ENCODE measurements at places on chromosomes 11 and 22.
A peak's percentile ranks its signal among the peaks of the same experiment; 100 is the strongest.

- no peak for DNase-seq
Measured at GRCh38 chr22:27654546-27655445, 146.8 kb downstream of the MN1 start.

- no peak for DNase-seq
Measured at GRCh38 chr11:134260503-134260902, 7.1 kb downstream of the ACAD8 start.

DNA sequence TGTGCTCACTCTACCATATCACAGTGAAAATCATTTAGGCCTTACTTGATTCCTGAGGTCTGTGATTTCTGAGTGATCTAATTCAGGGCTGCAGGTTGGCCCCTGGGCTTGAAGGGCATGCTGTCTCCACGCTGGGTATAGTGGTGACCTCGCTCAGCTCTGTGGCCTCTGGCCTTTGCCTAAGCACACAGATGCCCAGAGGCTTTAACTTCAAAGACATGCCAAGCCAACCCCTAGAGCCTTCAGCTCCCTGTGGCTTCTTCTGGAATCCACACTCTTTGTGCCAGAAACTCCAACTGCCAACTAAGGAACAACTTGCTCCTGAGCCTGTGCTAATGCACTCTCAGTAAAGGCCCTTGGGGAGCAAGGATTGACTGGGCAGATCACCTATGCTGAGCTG lies 232.6 kb upstream of the MPPED2 start:
- DNase-seq = no peak

- DNase-seq = no peak
Measured at GRCh38 chr11:79720115-79720514, 279.3 kb upstream of the TENM4 start.

- no peak for DNase-seq
Measured at GRCh38 chr11:91293119-91293518, 931.5 kb upstream of the FAT3 start.

DNA sequence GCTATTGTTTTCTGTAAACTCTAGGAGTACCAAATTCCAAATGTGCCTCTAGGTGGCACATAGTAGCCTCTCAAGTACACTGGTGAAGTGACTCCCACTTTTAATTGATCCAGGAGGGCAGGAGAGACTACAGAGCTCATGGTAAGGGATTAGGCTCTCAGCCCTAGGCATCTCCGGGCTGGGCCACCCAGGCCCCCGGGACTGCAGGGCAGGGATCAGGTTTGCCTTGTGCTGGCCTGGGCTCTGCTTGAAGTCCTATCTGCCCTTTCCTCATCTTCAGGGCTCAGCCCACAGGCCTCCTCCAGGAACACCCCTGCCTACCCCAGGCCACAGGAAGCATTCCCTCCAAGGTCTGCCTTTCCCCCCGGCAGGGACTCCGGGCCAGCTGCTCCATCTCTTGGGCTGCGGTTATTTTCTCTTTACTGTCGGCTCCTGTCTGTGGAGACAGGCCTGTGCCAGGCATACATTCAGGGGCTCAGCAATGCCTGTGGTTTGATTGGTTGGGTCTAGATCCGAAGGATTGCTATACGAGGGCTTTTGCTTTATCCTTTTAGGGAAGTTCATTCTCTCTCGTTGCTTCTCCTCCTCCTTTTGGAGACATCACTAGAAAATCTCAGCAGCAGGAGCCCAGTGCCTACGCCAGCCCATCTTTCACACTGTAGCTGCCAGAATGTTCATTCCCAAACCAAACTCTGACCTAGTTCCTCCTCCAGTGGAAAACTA lies 32.8 kb downstream of the PARVA start:
- no peak for DNase-seq

- no peak for DNase-seq
Measured at GRCh38 chr11:46279126-46280099, 2.0 kb downstream of the CREB3L1 start.

DNA sequence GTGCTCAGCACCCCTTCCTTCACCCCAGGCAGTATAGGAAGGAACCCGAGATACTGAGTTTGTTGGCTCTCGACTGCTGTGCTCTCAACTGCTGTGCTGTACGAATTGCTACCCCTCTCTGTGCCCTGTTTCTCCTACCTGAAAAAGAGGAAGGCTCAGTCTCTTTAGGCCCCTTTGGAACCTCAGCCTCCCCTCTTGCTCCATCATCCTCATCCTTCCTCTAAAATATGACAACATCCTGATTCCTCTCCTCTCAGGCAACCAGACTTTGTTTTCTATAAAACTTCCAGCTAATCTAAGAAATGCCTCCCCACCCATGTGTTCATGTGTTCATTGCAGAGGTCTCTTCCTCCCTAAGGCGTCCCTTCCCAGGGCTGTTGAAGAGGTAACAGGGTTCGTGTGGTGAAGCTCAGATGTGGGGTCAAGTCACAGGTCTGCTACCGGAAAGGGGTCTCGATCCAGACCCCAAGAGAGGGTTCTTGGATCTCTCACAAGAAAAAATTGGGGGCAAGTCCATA lies 35.5 kb upstream of the CD82 start:
- DNase-seq = no peak

DNA sequence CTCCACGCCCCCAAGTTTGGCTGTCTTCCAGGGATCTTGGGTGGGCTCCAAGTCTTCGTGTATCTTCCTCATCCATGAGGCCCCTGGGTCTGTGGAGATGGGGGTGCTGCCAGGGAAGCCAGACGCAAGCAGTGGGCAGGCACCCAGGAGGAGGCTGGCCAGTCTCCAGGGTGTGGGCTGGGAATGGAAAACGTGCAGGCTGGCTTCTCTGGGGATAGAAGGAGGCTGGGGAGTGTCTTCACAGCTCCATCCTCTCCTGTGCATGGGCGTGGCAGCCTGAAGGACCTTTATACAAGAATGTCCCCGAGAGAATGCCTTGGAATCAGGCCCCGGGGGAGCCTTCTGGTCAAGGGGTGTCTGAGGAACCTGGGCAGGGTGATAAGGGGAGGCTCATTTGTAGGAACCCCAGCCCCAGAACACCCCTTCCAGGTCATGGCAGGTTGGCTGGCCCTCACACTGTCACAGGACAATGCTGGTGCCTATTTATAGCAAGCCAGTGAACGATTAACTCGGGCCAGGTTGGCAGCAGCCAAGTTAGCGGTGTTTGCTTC lies 14.0 kb downstream of the SGSM1 start:
- DNase-seq = peak; percentile 13

GRCh38 chr22:42996646-42997365 lies 18.1 kb downstream of the PACSIN2 start:
- DNase-seq = no peak

- DNase-seq = no peak
Measured at GRCh38 chr11:69655479-69656428, 14.8 kb downstream of the CCND1 start.

DNA sequence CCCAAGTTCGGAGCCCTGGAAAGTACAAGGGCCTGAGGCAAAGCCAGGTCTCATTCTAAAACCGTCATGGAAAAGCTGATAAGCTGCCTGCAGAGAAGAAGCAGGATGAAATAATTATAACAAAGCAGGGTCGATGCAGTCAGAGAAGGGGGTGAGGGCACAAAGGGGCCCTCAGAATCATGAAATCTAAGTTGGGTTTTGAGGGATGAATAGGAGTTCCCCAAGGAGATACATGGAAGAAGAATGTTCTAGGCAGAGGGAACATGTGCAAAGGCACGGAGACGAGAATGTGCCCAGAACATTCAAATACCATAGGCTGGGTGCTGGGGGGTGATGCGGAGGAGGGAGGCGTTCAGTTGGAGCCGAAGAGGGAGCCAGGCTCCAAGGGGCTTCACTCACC lies 25.0 kb downstream of the IGLL1 start:
- DNase-seq = no peak

DNA sequence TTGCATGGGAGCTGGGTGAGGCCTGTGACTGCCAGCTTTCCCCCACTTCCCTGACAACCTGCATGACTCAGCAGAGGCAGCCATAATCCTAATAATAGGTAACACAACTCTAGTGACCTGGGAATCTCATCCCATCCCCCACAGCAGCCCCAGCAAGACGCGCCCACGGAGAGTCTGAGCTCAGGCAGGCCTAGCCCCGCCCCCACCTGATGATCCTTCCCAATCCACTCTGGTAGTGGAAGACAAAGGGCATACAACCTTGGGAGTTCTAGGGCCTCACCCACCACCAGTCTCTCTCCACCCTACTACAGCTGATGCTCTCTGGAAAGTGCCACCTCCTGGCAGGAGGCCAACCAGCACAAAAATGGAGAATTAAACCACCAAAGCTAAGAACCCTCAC lies 60.3 kb downstream of the CWF19L2 start:
- no peak for DNase-seq

DNA sequence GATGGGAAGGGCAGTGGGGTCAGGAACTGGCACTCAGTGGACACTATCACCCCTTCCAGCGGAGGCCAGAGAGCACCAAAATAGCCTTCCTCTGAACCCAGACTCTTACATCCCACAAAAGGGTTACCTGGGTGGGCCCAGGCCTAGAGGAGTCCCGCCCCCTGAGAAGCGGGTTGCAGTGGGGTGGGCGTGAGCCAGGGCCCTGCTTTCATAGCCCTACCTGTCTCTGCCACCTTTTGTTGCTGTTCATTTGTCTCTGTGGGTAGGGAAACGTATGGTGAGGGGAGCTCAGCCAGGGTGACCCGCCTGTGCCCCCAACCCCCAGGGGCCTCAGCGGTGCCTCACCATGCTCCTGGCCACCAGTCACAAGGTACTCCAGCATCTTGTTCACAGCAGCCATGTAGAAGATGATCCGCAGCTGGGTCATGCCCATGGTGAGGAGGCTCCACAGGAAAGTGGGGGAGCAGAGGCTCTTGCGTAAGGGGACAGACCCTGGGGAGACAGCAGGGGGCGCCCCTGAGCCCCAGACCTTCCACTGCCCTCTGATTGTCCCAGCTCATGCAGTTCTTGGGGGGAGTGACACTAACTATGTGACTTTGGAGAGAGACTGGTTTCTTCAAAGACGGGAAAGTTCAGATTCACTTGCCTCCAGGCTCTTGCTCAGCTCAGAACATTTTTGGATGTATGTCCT lies 24.0 kb downstream of the SLC43A1 start:
- DNase-seq = no peak

GRCh38 chr11:114183044-114183511 lies 113.1 kb upstream of the NNMT start:
- no peak for DNase-seq

GRCh38 chr11:65185869-65186341 lies 4.2 kb downstream of the CAPN1 start:
- DNase-seq = no peak

GRCh38 chr11:8403310-8403709 lies 139.6 kb upstream of the LMO1 start:
- DNase-seq = no peak

- DNase-seq = no peak
Measured at GRCh38 chr11:97225794-97226193, 836.0 kb downstream of the JRKL start.

DNA sequence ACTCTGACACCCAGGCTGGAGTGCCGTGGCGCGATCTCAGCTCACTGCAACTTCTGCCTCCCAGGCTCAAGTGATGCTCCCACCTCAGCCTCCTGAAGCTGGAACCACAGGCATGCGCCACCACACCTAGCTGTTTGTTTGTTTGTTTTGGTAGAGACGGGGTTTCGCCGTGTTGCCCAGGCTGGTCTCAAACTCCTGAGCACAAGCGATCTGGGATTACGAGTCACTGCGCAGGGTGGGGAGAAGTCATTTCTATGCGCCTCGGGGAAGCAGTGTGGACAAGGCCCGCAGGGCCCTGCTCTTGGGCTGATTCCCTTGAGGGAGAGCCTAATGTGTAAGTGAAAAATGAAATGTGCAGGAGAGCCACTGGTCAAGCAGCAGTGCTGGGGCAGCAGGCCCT lies 19.6 kb upstream of the SEPTIN5 start:
- no peak for DNase-seq

GRCh38 chr11:73274722-73275380 lies 2.7 kb downstream of the P2RY6 start:
- DNase-seq = no peak

- no peak for DNase-seq
Measured at GRCh38 chr22:41308054-41308453, 6.7 kb downstream of the ZC3H7B start.

GRCh38 chr22:40953471-40953870 lies 2.3 kb downstream of the RBX1 start:
- DNase-seq = no peak

DNA sequence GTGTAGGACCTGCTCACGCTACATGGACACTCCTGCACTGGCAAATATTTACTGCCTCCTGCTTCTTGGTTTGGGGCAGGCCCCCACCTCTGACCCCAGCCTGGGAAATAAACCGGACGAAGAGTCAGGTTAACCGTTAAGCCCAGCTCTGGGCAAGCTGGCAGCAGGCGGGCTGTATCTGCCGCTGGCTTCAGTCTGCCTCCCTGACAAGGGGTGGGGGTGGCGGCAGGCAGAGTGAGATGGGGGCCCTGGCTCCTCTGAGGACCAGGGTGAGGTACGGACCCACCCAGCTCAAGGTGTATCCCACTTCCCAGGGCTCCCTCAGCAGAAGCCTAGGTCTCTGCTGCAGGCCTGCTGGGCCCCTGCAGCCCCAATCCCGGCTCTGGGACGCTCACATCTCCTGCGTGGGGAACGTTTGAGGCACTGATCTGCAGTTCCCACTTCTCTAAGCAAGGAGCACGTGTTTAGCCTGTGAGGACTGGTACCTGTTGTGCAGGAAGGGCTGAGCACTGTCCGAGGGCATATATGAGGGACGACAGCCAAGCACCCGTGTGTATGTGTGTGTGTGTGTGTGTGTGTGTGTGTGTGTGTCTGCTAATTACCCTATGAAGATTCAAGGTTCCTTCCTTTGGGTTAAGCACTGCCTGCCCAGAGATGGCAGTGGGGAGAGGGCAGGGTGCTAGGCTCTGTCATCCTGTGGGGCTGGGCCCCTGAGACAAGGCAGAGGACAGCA lies 1.1 kb upstream of the LRRC75B start:
- DNase-seq = no peak

DNA sequence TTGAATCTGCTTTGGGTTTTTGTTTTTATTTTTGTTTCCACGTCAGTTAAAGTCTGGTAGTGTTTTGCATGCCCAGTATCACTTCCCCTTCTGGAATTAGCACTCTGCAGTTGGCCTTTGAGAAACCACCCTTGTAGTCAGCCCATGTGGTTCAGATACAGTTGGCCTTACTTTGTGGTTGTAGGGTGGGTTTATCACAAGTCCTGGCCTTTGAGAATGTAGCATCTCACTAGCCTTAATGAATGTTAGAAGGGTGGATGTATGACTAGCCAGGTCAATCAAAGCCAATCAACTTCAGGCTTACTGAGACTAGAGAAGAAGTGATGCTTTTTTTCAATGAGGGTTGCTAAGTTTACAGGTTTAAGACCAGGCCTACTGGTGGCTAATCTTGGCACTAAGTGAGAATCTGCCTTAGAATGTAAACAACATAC lies 19.8 kb downstream of the ARL14EP start:
- no peak for DNase-seq

- peak; percentile 24 for DNase-seq
Measured at GRCh38 chr22:45336971-45337431, 27.3 kb downstream of the FAM118A start.

DNA sequence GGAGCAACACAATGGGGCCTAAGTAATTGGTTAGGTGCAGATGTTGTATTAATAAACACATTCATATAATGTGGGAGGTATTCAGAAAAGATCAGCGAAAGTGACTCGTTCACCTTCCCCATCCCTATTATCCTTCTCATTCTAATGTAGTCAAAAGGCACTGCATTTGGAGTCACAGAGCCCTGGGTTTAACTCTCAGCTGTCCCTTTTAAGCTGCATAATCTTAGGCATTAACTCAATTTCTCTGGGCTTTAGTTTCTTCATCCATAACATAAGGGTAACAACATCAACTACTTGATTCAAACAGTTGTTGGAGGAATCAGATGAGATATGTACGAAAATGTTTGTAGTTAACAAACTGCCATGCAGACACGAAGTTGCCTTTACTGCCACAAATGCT lies 187.6 kb upstream of the PITPNB start:
- no peak for DNase-seq

- no peak for DNase-seq
Measured at GRCh38 chr11:77082838-77083565, 16.2 kb downstream of the CAPN5 start.

Measured in C1 segment of cervical spinal cord (tissue), 14 donors.